RWPE1 (cell line): ENCODE measurements at places on chromosomes 2 and 18.

DNA sequence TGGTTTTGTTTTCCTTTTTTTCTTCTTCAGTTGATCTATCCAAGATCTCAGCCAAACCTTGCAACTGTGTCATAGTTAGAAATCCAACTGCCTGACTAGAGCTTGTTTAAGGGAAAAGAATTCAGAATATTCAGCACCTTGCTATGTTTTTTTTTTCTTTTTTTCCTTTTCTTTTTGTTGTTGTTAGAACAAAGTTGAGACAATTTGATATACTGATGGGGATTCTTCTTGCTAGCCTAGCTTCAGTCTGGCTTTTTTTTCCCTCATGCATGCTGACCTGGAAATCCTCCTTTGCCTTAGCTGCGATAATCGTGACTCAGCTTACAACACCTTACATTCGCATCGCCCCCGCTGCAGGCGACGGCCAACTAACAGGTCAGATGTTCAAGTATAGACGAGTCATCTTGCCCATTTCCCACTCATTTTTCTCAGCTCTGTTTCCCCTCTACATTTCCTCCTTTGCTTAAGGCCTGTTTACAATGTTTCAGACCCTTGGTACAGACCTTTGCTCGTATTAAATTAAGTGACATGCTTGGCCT is 487.2 kb upstream of the RAB12 start:
- peak; percentile 75 for DNase-seq

- DNase-seq: no peak
These were observed 32.1 kb downstream of the GLS start for GRCh38 chr2:190912726-190913125.

GRCh38 chr18:42545825-42546224 is 569.7 kb downstream of the RIT2 start:
- peak; percentile 13 for DNase-seq

DNA sequence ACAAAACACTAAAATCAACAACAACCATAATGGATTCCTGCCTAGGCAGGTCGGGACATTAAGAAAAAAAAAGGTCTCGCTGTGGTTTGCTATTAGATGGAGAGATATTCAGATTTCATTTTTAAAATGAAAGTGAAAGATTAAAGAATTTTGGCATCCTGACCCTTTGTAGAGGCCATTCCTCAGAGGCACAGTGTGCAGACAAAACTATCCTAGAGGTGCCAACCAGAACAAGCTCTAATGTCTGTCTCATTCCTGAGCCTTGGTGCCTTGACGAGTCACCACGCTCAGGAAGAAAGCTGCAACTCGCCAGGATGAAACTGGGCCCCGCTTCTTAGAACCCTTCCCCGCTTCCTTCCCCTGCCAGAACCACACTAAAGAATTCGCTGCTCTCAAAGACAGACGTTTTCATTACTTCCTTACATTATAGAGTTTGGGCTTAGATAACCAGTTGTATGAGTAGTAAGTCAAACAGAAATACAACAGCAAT is 156.0 kb downstream of the TGIF1 start:
- DNase-seq: no peak

DNA sequence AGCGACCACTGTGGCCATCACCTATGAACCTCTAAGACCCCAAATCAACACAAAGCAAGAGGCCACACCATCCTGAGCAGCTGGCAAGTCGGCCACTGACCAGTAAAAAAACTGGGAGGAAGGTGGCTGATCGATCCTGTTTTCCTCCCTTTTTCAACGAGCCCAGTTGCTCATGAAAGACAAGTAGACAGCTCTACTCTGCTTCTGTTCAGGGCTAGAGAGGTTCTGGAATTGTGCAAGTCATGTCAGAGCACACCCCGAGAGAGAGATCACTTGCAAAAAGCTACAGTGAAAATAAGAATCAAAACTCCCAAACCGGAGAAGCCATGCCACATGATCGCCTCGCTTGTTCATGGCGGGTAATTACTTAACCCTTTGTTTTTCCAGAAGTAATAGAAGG is 34.6 kb downstream of the ZNF516 start:
- no peak for DNase-seq

DNA sequence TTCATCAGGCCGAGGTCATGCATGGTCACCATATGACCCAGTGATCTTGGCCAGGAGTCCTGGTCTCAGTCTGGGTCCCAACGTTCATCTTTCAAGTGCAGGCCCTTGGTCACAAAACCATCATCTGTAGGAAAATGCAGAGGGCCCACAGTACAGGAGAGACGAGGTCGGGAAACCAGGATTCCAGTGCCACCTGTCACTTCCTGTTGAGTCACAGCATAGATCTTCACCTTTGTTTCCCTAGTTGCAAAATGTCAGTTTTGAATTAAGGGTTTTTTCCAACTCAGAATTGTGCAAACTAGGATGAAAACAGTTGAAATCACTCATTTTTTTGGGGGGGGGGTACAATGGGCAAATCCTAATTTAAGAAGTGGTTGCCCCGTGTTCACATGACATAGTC is 162.2 kb downstream of the INSIG2 start:
- peak; percentile 51 for DNase-seq

- DNase-seq: no peak
These were observed 65.9 kb downstream of the XDH start for GRCh38 chr2:31348618-31349017.

GRCh38 chr2:99842451-99842850 is 299.9 kb downstream of the AFF3 start:
- no peak for DNase-seq

DNA sequence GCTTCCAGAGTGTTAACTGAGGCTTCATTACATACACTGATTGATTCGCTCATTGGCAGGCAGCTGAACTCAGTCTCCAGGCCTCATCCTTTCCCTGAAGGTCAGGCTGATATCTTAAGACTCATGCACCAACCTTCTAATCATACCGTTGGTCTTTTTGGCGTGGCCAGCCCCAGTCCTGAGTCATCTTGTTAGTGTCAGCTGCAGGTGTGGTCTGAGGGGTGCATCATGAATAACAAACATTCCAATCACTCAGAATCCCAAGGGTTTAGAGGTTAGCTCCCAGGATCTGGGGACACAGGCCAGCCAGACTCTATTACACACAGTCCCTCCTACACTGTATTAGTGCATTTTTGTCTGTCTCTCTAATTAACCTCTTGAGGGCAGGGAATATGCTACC is 271.5 kb downstream of the HRH4 start:
- DNase-seq: peak; percentile 20

GRCh38 chr2:139529080-139529479 is 748.9 kb upstream of the NXPH2 start:
- DNase-seq: no peak

- DNase-seq: no peak
These were observed 13.5 kb downstream of the SLC30A3 start for GRCh38 chr2:27249159-27249890.

- DNase-seq: no peak
These were observed 140.3 kb downstream of the KLHL29 start for GRCh38 chr2:23525137-23525765.

DNA sequence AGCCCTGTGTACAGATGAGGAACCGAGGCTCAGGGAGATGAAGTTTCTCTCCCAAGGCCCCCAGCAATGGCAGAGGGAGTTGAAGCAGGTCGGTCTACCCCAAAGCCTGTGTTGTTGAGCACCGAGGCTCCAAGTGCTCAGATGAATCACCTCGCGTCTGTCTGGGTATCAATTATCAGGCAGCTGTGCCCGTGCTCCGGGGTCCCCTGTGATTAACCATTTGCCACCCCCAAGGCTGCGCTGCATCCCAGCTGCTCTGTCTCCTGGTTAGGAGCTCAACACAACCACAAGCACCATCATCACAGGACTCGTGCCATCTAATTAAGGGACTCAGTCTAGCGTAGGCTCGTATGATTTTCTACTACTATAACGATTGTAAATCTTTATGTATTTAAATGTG is 27.1 kb downstream of the LIPG start:
- no peak for DNase-seq
